ENCODE measurements at places on chromosomes 11 and 22.

GRCh38 chr11:34148504-34149165 is 43.2 kb downstream of the NAT10 start:
- no peak for DNase-seq

GRCh38 chr11:7143908-7144307 is 55.1 kb downstream of the RBMXL2 start:
- DNase-seq, result no peak

DNA sequence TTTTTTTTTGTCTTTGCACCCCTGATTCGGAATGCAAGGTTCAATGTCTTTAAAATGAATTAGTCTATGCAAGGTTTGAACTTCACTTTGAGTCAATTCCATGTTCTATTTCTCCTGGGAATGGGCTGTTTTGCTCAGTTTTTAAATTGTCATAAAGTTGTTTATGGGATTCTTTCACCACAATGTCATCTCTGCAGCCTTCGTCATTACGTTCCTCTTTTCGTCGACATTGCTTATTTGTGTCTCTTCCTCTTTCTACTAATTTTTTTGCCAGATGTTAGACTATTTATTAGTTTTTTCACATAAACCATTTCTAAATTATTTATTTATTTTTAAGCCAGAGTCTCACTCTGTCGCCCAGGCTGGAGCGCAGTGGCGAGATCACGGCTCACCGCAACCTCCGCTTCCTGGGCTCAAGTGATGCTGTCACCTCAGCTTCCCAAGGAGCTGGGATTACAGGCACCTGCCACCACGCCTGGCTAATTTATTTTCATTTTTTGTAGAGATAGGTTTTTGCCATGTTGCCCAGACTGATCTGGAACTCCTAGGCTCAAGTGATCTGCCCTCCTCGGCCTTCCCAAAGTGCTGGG is 7.1 kb upstream of the TNNT3 start:
- DNase-seq, result no peak

- DNase-seq, result no peak
Measured at GRCh38 chr11:93319224-93319839, 11.2 kb upstream of the DEUP1 start.

DNA sequence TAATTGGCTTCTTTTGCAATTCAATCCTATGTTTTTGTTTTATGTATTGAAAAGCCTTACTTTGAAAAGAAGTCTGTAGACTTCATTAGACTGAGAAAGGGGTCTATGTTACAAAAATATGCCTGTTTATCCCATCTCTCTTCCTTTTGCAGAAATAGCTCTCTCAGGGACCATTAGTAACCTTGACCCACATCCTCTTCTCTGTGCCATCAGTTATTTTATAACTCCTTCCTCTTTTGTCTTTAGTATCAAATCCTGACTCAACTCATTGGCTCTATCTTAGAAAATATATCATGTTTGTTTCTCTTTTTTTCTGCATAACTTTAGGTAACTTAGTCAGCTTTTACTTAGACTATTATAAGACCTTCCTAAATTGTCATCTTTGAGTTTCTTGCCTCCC is 20.3 kb downstream of the ZC3H12C start:
- DNase-seq, result no peak

GRCh38 chr22:17098379-17098819 is 13.6 kb downstream of the IL17RA start:
- no peak for DNase-seq

DNA sequence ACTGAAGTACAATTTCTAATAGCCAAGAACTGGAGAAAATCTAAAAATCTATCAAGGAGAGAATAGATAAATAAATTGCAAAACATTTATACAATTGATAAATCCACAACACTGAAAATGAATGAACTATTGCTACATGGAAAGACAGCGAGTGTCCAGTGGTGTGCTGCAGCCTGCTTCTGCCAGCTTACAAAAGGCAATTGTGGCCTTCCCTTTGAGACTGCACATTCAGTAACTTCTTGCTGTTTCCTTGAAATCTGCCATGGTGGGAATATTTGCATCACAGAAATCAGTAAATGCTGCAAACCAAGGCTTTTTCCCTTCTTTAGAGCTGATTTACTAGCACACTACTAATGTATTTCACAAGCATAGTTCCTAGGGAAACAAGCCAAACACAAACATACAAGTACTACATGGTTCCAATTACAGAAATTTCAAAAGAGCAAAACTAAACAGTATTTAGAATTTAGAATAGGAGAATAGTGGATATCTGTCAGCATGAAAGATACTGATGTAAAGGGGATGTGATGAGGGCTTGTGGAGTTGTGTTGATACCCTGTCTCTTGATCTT is 76.9 kb upstream of the TRIM77 start:
- no peak for DNase-seq

- no peak for DNase-seq
Measured at GRCh38 chr11:74276581-74276980, 34.9 kb downstream of the P4HA3 start.

GRCh38 chr22:37244922-37245722 is 1.1 kb upstream of the RAC2 start:
- no peak for DNase-seq

GRCh38 chr11:100525635-100526034 is 161.5 kb upstream of the ARHGAP42 start:
- no peak for DNase-seq

- DNase-seq, result no peak
Measured at GRCh38 chr11:68048681-68049508, 10.1 kb downstream of the TCIRG1 start.

DNA sequence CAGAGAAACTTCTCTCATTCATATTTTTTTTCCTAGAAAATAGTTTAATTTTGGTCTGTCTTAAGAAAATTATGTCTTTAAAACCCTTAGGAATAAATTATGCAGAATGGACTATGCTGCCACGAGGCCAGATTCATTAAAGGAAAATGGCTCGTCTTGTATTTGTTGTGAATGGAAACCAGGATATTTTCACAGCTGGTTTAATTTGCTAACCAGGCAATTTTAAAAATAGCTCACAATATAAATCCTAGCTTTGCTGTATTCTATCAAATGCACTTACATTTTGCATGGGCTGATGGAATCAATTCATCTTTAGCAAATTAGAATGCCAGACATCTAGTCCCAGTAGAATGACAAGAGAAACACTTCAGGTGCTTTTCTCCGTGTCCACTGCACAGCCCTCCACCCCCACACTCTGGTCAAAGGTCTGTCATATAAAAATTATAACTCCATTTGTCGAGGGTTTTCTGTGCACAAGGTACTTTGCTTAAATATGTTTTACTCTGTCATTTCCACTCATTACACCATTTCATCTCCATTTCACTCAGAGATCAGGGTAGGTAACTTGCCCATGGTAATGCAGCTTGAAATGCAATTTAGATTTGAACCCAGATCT is 20.3 kb upstream of the TNRC6B start:
- no peak for DNase-seq

DNA sequence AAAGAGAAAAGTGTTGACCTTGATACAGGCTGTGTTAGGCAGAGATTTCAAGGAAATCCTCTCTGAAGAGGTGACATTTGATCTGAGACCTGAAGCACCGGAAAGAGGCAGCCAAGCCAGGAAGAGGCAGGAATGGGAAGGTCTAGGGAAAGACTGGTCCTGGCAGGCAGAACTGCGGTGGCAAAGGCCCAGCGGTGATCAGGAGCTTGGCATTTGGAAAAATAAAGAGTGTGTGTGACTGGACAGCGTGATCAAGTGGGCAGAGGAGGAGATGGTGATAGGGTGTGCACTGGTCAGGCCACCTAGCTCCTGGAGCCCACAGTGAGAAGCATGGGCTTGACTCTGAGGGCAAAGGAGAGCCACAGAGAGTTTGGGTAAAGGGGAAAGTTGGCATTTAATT is 27.2 kb upstream of the GAB4 start:
- no peak for DNase-seq

DNA sequence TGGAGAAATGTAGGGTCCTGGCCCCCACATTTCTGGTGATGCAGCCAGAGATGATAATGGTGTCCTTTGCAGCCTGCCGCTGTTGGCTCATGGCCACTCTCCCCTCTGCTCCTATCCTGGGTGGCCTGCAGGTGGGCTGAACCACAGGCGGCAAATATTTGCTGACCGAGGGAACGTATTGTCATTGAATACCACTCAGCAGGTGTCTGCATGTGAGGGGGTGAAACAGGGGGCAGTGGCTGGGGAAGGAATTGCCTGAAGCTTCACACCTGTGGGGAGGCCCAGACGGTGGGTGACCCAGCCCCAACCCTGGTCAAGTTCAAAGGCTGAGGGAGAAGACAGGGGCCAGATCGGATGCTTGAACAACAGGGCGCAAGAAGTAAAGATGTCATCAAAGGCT is 73.3 kb upstream of the WNT11 start:
- DNase-seq, result no peak

GRCh38 chr11:11284481-11284880 is 68.6 kb downstream of the CSNK2A3 start:
- no peak for DNase-seq

- DNase-seq, result no peak
Measured at GRCh38 chr22:35995772-35996171, 32.9 kb downstream of the RBFOX2 start.

GRCh38 chr11:37504060-37504611 is 906.1 kb upstream of the RAG2 start:
- no peak for DNase-seq

- DNase-seq, result no peak
Measured at GRCh38 chr11:122672892-122673291, 17.4 kb downstream of the UBASH3B start.

- DNase-seq, result no peak
Measured at GRCh38 chr11:121580154-121580553, 127.4 kb upstream of the SORL1-AS1 start.

Measured in T-helper 17 cell (primary cell).